ENCODE measurements at places on chromosomes 3 and 15.

GRCh38 chr15:83118291-83118827 lies 10.9 kb downstream of the TM6SF1 start:
- DNase-seq: peak; percentile 60

DNA sequence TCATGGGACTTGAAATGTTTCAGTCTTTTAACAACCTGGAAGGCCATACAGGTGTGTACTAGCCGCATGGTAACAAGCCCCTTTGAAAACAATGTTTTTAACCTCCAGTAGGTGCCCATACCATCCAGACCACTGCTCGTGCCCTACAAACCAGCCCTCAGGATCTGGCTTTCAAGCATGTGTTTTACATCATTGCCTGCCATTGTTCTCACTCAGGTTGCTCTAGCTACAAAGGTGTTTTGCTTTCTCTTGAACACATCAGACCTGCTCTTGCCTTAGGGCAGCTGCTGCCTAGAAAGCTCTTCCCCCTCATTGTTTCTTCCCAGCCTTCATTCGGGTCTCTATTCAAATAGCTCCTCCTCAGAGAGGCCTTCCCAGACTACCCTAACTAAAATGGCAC lies 32.3 kb upstream of the MAP3K13 start:
- DNase-seq: no peak

DNA sequence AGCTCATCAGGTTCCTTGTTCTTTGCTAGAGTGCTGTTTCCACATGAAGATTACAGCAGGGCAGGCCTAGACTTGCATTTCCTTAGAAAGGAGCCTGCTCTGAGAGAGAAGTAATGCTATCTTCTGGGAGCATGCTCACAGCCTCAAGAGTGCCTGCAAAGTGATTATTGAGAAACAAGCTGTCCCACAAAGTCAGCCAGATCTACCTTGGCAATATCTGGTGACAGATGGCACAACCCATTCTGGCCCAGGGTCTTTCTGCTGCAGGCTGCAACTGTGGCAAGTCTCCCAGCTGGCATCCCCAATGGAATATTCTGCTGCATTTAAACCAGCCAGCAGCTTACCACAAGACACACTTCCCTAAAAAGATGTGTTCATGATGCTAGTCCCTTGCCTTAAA lies 29.3 kb downstream of the MTMR10 start:
- DNase-seq: no peak

DNA sequence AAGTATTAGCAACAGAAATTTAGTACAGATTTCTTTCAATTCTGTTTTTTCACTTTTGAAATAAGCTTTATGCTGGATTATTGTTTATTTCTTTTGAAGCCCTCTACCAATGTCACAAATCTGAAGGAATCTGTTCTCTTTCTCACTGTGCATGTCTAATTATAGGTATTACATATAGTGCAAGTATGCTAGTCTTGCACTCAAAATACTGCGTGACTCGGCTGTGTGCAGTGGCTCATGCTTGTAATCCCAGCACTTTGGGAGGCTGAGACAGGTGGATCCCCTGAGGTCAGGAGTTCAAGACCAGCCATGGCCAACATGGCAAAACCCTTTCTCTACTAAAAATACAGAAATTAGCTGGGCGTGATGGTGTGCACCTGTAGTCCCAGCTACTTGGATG lies 95.8 kb upstream of the PLAAT1 start:
- DNase-seq: no peak

GRCh38 chr3:44392489-44392888 lies 53.9 kb downstream of the TCAIM start:
- no peak for DNase-seq

- no peak for DNase-seq
Observed at GRCh38 chr15:60096157-60096556, 92.0 kb downstream of the FOXB1 start.

DNA sequence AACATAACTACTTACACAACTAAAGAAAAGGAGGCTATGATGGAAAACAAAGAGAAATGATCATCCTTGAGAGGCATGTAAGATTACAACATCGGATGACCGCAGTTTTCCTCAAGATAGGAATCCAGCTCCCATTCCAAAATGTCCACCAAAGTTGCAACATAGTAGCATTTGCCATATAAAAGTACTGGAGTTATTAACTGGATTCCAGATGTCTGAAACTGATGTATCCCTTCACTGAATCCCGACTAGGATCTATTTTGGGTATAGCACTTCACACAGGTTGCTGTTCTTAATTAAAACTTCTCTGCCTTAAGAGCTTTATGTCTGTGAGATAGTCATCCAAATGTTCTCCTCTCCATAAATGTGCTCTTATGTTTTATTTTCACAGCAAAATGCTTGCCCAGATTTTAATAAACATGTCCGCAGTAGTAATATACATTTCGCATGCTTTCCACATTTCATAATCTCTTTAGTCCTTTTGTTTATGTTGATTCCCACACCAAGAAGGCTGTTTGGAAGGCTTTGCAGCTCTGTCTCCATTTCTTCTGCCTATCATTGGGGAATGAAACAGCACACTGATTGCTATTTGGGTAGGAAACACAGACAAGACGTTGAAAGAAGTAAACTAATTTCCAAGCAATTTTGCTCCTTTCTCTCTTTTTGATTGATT lies 716.5 kb upstream of the CFAP20DC start:
- no peak for DNase-seq

- DNase-seq: no peak
Observed at GRCh38 chr15:70794596-70795310, 31.4 kb upstream of the UACA start.

DNA sequence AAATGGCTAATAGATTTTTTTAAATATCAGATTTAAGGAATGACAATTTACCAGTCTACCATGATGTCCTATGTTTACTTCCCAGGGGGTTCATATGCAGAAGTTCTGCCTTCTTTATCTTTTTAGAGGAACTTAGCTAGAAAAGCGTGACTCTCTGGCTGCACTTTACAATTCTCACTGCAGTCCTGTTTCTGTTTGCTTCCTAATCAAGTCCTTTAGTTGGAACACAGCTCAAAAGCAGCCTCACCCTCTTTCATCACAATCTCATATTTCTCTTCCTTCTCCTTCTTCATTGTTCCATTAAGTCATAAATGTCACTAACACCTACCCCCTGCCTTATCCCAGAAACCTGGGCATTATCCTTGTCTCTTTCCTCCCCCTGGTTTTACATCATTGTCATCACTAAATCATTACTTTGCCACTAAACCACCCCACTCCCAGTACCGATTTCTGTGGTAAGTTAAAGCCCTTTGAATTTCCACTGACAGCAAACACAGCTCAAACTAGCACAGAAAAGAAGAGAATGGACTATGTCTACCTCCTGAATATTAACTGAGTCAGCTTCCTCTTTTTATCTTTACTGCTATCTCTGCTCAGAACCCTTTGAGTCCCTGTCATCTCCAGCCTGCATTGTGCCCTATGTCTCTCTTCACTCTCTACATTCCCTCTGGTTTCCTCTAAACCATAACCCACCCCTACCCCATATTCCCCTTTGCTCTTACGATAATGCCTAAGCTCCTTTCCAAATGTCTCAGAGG lies 13.8 kb upstream of the PPP4R2 start:
- DNase-seq: no peak

DNA sequence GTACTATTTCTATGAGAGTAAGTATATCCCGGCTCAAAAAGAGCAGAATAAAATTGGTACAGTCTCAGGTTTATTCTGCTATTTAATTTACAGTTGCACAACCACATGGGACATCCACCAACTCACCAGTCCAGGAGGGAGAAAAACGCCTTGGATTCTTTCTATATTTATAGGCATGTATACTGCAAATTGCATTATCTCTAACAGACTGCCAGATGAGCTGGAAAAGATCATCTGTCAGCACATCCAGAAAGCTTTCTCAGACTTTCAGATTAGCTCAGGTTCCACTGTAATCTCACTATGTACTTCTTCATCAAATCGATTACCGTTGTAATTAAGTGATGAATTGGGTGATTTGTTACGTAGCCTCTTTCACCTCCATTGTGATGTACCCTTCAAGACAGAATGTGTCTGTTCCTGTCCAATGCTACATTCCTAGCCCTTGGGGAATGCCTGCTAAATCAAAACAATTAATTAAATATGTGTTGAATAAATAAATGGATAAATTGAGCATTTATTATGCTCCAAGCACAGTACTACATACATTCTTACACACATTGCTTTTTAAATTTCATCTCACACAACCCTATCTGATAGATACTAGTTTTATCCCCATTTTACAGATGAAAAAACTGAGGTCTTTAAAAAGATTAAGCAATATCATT lies 38.1 kb upstream of the TMC3 start:
- peak; percentile 86 for DNase-seq

DNA sequence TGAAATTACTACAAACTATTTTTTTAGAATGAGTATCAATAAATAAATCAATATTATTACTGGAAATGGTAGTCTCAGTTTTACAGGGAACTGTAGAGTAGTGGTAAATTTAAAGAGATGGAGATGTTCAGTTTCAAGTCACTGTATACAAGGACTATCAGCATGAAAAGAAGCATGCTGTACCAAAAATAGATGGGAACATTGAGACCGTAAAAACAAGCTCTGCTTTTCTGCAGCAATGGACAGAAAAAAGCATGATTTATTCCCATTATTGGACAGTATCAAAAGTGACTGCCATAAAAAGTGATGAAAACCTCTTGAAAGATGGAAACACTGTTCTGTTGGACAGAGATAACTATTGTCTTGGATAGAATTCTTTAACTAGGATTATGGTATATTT lies 187.2 kb downstream of the EPHA6 start:
- DNase-seq: no peak

GRCh38 chr3:150236316-150237082 lies 171.6 kb upstream of the TSC22D2 start:
- no peak for DNase-seq

GRCh38 chr15:101258238-101259144 lies 6.6 kb upstream of the CHSY1 start:
- DNase-seq: peak; percentile 76

DNA sequence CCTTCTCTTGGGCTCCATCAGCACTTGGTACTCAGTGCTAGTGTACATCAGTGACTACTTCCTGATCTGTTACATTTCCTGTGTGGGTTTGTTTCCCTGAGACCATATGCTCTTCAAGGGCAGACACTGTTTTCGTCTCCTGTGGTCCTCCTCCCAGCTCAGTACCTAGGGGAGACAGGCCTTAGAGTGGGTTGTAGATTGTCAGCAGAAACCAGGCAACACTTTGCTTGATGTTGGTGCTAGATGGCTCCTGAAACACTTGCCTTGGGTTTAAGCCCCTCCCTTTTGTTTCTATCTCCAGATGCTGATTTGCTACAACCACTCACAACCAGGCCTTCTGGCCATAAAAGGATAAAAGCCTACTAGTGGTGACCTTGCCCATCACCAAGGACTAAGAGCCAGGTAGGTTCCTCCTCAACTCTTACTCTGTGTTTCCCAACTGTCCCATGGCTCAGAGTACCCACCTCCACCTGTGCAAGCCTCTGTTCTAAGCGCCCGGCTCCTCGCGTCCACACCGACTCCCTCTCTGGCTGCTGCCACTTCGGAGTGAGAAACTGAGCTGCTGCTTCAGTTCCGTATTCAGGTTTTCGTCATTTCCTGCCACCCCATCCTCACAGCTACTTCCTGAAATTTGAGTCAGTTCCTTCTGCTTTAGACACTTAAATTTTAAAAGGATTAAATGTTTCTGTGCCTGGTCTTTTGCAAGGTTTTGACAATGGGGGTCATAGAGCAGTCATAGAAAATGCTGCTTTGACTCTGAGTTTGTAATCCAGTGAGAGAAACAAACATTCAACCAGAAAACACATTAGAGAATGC lies at the start of gene HCLS1:
HCLS1 (minus strand) TSS at position 548 of the 816 bp plus-strand sequence. CDS start 2,556 bp downstream, outside the sequence.
- DNase-seq: no peak

GRCh38 chr3:164406281-164406680 lies 672.0 kb downstream of the SI start:
- DNase-seq: no peak
